ENCODE measurements at places on chromosomes 16 and 17. TPM values are rescaled to one million over a fixed set of nuclear protein-coding genes. Genes with fewer than 3 reads are reported as not detected.

RNF43 gene
- total RNA-seq = 19.0 TPM

GLOD4 gene
- 59.4 TPM for total RNA-seq

CD300E gene
- 0.35 TPM for total RNA-seq

ENO3 gene
- total RNA-seq = 7.5 TPM

CYGB gene
- total RNA-seq = 14.7 TPM

DNAH9 gene
- 1.5 TPM for total RNA-seq

MYH4 gene
- not detected for total RNA-seq

FAM171A2 gene
- total RNA-seq = 4.0 TPM

TBC1D3K gene
- not detected for total RNA-seq

WNT3 gene
- total RNA-seq = 0.52 TPM

CEP295NL gene
- total RNA-seq = 5.2 TPM

CBX2 gene
- total RNA-seq = 1.2 TPM

CLDN9 gene
- total RNA-seq = 3.3 TPM

NTN1 gene
- total RNA-seq = 33.1 TPM

CCL14 gene
- total RNA-seq = 43.3 TPM

IGF2BP1 gene
- 1.1 TPM for total RNA-seq

SLC6A2 gene
- total RNA-seq = 0.23 TPM

GPR142 gene
- 0.20 TPM for total RNA-seq

ADCY9 gene
- 34.6 TPM for total RNA-seq

NCBP3 gene
- 39.0 TPM for total RNA-seq

AGRP gene
- total RNA-seq = not detected

KRTAP2-2 gene
- not detected for total RNA-seq

LRRC36 gene
- 2.1 TPM for total RNA-seq

CCDC92B gene
- total RNA-seq = 0.14 TPM

PSMD7 gene
- 64.3 TPM for total RNA-seq

GPT2 gene
- total RNA-seq = 44.7 TPM

MPV17L gene
- total RNA-seq = 10.1 TPM

CARD14 gene
- total RNA-seq = 0.29 TPM

AANAT gene
- not detected for total RNA-seq

CRISPLD2 gene
- total RNA-seq = 117 TPM

RCVRN gene
- total RNA-seq = 0.20 TPM

ABCC6 gene
- 27.5 TPM for total RNA-seq

PIK3R6 gene
- total RNA-seq = 2.8 TPM

DCXR gene
- total RNA-seq = 102 TPM

SLC9A5 gene
- 3.2 TPM for total RNA-seq

SMPD3 gene
- total RNA-seq = 225 TPM
